ENCODE measurements at places on chromosomes 7 and 10. TPM values are rescaled to one million over a fixed set of nuclear protein-coding genes. Genes with fewer than 3 reads are reported as not detected.
A peak's percentile ranks its signal among the peaks of the same experiment; 100 is the strongest.

NCAPG2 gene
- total RNA-seq, result 145 TPM

SDK1 gene
- total RNA-seq, result 0.14 TPM

NME8 gene
- total RNA-seq, result not detected

SUN3 gene
- not detected for total RNA-seq

LIPJ gene
- total RNA-seq, result not detected

DNA sequence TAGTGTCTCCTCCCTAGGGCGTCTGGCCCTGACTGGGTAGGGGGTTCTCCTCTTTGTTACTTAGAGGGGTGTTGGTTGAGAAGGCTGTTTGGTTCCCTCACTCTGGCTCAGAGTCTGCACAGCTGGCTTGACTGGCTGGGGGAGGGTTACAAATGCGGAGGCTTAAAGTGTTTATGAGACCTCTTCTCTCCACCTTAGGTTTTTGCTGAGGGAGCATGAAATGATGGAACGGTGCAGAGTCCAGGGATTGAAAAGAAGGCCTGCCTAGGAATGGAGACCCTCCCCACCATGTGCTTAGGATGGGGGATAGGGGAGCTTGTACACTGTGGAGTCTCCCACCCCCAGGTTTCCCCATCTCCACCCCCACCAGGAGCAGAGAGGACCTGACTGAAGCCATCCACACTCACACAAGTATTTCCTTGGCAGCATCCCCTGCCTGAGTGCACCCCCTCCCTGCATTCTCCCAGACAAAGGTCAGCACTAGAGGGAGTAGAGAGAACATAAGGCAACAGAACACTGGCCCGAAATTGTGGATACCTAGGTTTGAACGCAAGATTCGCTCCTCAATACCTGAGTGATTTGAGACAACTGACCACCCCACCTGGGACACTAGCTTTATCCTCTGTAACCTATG lies 1.7 kb upstream of the LDB1 start:
- no peak overlapping the region for H3K4me3 ChIP-seq
- H3K4me1 ChIP-seq, result peaks cover 34% of the 10 kb centered on the region
- no peak for DNase-seq
- no peaks in the 10 kb centered on the region for H3K36me3 ChIP-seq
- no peaks in the 10 kb centered on the region for H3K27me3 ChIP-seq

- DNase-seq, result no peak
- no peak overlapping the region for H3K27ac ChIP-seq
- peaks cover 6% of the 10 kb centered on the region for H3K4me1 ChIP-seq
- no peak overlapping the region for H3K4me3 ChIP-seq
- no peaks in the 10 kb centered on the region for H3K36me3 ChIP-seq
Observed at GRCh38 chr7:101936611-101937231, 119.3 kb downstream of the CUX1 start.

- no peaks in the 10 kb centered on the region for H3K27me3 ChIP-seq
- H3K4me3 ChIP-seq, result no peak overlapping the region
- DNase-seq, result peak; percentile 14
- H3K27ac ChIP-seq, result no peak overlapping the region
- peaks cover 13% of the 10 kb centered on the region for H3K36me3 ChIP-seq
- peaks cover 8% of the 10 kb centered on the region for H3K4me1 ChIP-seq
Observed at GRCh38 chr7:5375925-5376324, 47.7 kb downstream of the TNRC18 start.

DNA sequence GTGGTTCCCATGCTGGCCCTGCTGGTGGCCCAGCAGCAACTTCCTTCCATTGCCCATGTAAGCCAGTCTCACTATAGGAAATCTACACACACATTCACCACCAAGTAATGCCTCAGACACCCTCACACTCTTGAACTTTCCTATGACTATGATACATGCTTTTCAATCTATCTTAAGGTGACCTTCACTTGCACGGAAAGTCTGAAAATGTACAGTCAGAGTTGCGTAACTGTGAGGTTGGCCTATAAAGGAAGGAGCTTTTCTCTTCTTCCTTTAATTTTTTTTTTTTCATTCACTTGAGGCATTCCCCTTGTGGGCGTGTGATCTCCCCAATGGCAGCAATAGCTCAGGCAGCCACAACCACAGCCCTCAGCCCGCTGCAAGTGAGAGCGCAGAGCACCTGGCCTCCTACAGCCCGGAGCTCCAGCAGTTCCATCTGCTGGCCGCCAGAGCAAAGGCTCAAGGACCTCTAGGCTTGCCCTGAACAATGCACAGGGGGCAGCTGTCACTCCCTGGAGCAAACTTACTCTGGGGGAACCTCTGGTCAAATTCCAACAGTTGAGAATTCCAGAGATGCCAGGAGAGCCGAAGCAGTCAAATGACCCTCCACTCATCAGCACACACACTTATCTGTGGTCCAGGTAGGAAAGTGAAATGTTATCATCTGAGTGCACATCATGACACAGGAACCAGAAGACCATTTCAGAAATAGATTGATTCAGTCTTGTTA lies 123.1 kb upstream of the ADO start:
- DNase-seq, result peak; percentile 92
- no peak overlapping the region for H3K4me3 ChIP-seq
- H3K4me1 ChIP-seq, result peaks cover 33% of the 10 kb centered on the region
- H3K27me3 ChIP-seq, result peaks cover 2% of the 10 kb centered on the region
- peak overlapping the region; percentile 74 for H3K27ac ChIP-seq

DNA sequence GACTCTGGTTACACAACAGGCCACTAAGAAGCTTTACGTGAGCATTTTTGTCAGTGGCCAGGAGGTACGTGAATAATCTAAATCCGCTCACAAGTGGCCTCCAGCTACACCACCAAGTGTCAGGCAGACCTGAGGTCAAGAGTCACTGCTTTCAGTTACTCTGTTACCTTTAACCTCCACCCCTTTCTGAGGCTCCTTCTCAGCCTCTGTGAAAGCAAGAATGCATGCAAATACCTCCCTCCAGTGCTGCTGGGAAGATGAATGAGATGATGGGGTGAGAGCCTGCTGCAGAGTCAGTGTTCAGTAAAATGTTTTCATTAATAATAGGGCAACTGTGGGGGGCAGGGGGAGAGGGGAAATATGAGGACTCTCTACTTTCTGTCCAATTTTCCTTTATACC lies 11.2 kb downstream of the DDC start:
- no peak overlapping the region for H3K27ac ChIP-seq
- H3K27me3 ChIP-seq, result peaks cover 16% of the 10 kb centered on the region
- no peaks in the 10 kb centered on the region for H3K36me3 ChIP-seq
- no peak for DNase-seq
- no peaks in the 10 kb centered on the region for H3K4me1 ChIP-seq

GRCh38 chr10:24851629-24852028 lies 100.8 kb downstream of the PRTFDC1 start:
- peaks cover 8% of the 10 kb centered on the region for H3K4me1 ChIP-seq
- DNase-seq, result no peak
- H3K27ac ChIP-seq, result no peak overlapping the region
- H3K36me3 ChIP-seq, result no peaks in the 10 kb centered on the region
- H3K4me3 ChIP-seq, result no peak overlapping the region
- H3K27me3 ChIP-seq, result peaks cover 2% of the 10 kb centered on the region

- no peaks in the 10 kb centered on the region for H3K27me3 ChIP-seq
- H3K4me3 ChIP-seq, result no peak overlapping the region
- no peaks in the 10 kb centered on the region for H3K4me1 ChIP-seq
- DNase-seq, result no peak
Observed at GRCh38 chr10:82817676-82818422, 942.9 kb downstream of the NRG3 start.

- H3K36me3 ChIP-seq, result no peaks in the 10 kb centered on the region
- no peak for DNase-seq
- H3K27me3 ChIP-seq, result no peaks in the 10 kb centered on the region
- H3K4me3 ChIP-seq, result no peak overlapping the region
- H3K27ac ChIP-seq, result no peak overlapping the region
Observed at GRCh38 chr10:126599949-126600682, 70.4 kb downstream of the C10orf90 start.

DNA sequence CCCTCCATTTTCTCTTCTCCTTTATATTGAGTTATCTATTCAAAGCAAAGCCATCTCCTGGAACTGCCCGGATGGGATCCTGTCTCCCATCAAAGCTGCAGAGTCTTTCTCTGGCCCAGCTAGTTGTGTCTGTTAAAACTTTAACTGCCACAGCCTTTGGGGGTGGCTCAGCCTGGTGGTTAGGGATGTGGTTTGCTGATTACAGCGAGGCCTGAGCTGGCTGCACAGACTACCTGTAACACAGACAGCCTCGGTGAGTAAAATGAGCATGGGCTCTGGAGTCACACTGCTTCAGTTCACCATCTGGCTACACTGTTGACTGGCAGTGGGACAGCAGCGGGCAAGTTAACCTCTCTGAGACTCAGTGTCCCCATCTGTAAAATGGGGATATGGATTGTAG lies 18.4 kb upstream of the HABP2 start:
- no peak overlapping the region for H3K4me3 ChIP-seq
- H3K36me3 ChIP-seq, result no peaks in the 10 kb centered on the region
- DNase-seq, result no peak
- H3K4me1 ChIP-seq, result no peaks in the 10 kb centered on the region
- peaks cover 6% of the 10 kb centered on the region for H3K27me3 ChIP-seq

GRCh38 chr7:140881507-140882228 lies 43.1 kb downstream of the BRAF start:
- peaks cover 54% of the 10 kb centered on the region for H3K4me1 ChIP-seq
- no peak overlapping the region for H3K27ac ChIP-seq
- peaks cover 11% of the 10 kb centered on the region for H3K36me3 ChIP-seq

DNA sequence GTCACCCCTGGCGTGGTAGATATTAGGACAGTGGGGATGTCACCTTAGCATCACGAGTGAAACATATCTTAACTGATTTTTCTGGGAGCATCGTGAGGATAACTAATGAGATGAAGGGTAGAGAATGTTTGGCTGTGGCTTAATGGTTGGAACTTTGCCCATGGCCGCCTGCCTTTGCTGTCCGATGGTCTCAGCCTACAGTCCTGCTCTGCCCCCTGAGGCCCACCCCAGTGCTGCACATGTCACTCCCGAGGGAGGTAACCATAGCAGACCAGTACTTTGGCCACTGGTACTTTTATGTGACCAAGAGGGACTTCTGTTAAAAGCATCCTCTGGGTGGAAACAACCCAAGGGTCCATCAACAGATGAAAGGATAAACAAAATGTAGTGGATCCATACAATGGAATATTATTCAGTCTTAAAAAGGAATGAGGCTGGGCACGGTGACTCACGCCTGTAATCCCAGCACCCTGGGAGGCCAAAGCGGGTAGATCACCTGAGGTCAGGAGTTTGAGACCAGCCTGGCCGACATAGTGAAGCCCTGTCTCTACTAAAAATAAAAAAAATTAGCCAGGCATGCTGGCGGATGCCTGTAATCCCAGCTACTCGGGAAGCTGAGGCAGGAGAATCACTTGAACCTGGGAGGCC lies 58.4 kb downstream of the TACR2 start:
- peaks cover 17% of the 10 kb centered on the region for H3K36me3 ChIP-seq
- H3K4me3 ChIP-seq, result no peak overlapping the region
- H3K27me3 ChIP-seq, result no peaks in the 10 kb centered on the region
- no peak overlapping the region for H3K27ac ChIP-seq
- peaks cover 51% of the 10 kb centered on the region for H3K4me1 ChIP-seq

GRCh38 chr10:18282094-18282493 lies 141.9 kb downstream of the CACNB2 start:
- no peaks in the 10 kb centered on the region for H3K36me3 ChIP-seq
- no peak overlapping the region for H3K27ac ChIP-seq
- DNase-seq, result no peak
- H3K4me1 ChIP-seq, result no peaks in the 10 kb centered on the region
- peaks cover 8% of the 10 kb centered on the region for H3K27me3 ChIP-seq
- no peak overlapping the region for H3K4me3 ChIP-seq
